T-helper 17 cell (primary cell): ENCODE measurements at places on chromosomes 12 and 14. TPM values are rescaled to one million over a fixed set of nuclear protein-coding genes. Genes with fewer than 3 reads are reported as not detected.

MIA2 gene
- 23.4 TPM for total RNA-seq

HELB gene
- total RNA-seq, result 72.1 TPM

SMCO3 gene
- not detected for total RNA-seq

KRT2 gene
- not detected for total RNA-seq

FAM90A1 gene
- 0.65 TPM for total RNA-seq

SOX5 gene
- total RNA-seq, result not detected

TAS2R30 gene
- 4.9 TPM for total RNA-seq

DNA sequence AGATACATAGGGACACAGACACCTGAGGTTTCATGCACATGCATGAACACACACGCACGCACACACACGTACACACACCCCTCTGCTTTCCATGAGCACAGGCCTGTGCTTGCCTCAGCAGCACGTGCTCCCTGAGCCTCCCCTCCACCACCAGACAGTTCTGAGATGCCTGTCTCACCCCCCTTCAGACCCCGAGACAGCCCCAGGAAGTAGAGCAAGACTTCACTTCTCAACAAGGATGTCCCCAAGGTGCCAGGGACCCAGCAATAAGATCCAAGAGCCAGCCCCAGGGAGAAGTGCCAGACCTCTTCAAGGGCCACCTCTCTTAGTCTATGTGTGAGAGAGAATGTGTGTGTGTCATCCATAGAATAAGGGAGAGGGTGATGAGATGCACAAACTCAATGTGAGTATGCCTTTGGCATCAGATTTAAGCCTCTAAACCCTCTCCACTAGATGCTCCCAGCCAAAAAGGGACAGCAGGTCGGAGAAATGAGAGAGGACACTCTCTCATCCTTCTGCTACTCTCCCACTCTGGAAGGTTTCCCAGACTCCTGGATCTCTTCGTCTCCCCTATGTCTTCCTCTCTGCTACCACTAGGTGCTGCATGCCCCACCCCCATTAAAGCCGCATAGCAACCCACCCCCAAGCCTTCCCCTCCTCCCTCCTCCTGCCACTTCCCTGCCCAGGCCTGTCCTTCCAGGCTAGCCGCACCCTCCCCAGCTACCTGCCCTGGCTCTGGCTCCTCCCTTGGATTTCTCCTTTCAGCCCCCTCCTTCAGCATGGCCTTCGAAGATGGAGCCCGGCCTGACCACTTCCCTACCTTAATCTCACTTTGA lies 7.7 kb downstream of the RARG start:
- DNase-seq, result no peak

DNA sequence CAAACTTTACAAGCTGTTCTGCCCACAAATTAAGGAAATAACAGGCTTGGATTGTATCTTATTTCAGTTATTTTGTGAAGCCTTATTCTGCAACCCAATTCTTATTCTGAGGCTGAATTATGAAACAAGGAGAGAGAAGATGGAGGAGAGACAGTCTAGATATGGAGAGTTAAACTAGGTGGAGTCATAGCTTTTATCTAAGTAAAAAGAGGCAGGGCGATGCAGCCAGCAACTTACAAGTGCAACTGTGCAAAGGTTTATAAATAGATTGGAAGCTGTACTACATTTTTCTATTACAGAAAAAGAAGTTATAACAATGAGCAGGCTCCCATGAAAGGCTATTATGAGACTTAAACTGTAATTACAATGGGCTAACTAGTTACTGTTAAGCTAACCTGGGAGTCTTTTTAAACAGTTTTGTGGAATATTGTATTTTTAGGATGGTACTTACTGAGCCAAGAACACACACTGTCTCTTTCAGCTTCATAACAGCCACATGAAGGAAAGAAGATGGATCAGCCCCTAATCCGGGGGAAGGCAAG lies 22.4 kb downstream of the NID2 start:
- no peak for DNase-seq

DNA sequence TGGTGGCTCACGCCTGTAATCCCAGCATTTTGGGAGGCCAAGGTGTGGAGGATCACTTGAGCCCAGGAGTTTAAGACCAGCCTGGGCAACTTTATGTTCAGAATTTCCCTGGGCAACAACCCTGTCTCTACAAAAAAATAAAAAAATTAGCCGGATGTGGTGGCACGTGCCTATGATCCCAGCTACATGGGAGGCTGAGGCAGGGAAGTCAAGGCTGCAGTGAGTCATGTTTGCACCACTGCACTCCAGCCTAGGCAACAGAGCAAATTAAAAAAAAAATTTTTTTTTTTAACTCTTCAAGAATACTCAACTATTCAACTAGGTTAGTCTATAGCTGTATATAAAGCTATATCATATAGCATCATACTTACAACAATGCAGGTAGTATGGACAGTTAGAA lies 113.0 kb downstream of the RALGAPA1 start:
- no peak for DNase-seq

GRCh38 chr12:26340649-26341048 lies 145.3 kb downstream of the SSPN start:
- DNase-seq, result no peak

- no peak for DNase-seq
Measured at GRCh38 chr12:110109837-110110535, 14.2 kb upstream of the IFT81 start.

DNA sequence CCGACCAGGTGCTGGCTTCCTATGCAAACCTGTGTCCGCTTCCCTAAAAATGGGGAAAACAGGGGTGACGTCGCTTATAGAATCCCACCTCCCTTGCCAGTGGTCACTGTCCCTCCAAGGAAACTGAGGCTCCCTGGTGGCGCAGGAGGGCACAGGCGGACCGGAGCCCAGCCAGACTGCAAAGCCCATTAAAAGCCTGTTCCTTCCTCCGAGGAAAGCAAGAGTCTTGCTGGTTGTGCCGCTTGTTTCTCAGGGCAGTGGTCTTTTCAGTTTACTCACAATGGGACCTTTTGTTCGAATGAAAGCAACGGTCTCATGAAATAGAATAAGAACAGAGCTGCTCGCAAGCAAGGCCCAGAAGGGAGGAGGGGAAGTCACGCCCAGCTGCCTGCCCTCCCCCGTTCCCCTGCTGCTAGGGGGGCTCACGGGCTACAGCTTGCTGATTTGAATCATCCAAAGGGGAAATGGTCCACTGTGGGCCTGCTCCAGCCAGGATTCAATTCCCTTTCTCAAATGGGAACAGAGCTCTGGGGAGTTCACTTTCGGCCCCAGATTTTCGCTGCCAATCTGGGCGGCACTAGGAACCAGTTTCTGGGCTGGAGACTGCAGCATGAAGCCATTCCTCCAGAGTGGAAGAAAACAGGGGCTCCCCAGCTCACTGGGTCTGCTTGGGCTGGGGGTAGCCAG lies 4.6 kb upstream of the SELPLG start:
- no peak for DNase-seq

- DNase-seq, result peak; percentile 79
Measured at GRCh38 chr14:106417224-106418049, 891.1 kb downstream of the TMEM121 start.

DNA sequence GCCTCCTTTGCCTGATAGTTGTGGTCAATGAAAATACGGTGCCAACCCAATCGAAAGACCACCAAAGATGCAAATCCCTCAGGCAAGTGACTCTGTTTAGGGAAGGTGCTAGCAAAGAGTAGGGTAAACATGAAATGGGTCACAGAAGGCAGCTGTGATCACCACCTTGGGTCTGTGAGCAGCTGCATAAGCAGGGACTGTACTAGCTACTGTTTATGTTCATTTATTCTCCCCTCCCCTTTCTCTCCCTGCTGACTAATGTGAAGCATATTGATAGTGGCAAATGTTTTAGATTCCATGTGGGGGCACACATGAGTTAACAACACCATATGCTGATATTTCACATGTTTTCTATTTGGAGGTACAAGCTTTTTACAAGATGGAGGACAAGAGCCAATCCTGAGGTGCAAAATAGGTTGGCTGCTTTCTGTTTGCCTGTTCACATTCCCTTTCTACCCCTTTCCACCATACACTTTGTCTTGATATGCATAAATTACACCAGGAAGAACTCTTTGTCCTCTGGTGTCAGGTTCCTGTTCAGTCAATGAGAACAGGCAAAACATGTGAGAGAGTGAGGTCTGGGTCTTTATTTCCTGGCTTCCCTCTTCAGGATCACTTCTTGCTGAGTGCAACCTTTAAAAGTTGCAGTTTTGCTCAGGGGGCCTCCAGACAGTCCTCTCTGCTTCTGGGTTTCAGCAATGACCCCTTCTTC lies 71.1 kb downstream of the AVPR1A start:
- no peak for DNase-seq

GRCh38 chr12:31003861-31004640 lies 69.6 kb upstream of the DDX11 start:
- DNase-seq, result no peak

DNA sequence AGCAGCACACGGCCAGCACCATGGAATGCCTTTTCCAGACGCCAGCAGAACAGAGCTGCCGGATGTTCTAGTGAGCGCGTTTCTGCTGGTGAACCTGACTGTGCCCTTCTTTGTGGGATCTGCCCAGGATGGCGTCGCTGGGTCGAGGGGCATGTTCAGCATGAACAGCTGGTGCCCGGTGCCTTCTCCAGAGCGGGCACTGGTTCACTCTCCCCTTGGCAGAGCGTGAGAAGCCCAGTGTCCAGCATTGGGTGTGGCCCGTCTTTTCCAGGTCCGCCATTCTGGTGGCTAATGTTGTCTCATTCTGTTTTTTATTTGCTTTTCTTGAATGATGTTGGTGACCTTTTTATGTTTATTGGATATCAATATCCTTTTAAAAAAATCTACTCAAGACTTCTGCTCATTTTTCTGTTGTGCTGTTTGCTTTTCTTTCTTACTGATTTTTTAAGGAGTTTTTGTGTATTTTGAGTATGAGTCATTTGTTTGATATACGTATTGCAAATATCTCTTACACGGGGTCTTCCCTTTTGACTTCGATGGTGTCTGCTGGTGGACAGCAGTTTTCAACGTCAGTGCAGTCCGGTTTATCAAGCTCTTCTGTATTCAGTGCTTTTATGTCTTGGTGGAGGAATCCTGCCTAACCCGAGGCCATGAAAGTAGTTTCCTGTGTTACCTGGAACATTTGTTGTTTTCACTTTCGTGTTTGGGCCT lies 74.3 kb downstream of the ADGRD1 start:
- DNase-seq, result no peak

DNA sequence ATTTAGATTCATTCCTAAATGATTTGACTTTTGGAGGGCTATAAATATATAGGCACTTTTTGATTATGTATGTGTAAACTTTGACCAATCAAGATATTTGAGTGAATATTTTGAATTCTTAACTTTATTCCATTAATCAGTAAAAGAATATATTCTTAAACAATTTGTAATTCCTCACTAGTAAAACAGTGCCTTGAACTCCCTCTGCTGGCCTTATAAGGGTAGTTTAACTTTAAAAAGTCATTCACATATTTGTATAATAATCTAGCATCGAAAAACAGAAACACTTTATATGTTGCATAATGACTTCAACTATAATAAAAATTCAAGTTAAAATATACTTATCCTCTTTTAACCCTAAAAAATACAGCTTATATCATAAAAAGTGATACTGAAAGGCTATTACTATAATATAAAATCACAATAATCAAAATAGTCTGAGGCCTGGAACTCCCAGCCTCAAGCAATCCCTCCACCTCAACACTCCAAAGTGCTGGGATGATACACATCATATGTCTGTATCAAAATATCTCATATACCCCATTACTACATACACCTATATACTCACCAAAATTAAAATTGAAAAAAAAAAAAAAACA lies 31.2 kb downstream of the CCDC59 start:
- no peak for DNase-seq

DNA sequence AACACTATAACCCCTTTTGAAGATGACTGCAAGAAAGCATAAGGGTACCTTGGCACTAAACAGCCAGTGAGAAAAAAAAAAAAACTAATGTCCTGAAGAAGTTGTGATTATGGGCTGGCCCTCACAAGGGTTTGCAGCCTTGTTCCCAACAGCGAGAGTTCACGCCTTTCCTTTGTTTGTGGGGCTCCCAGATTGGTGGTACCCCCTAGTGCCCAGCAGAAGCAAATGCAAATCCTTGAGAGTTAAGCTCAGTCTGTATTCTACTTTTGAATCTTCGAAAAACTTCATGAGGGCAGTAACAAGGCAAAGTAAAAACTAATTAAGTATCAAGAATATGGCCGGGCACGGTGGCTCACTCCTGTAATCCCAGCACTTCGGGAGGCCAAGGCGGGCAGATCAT lies 238.9 kb upstream of the LMO3 start:
- DNase-seq, result no peak

DNA sequence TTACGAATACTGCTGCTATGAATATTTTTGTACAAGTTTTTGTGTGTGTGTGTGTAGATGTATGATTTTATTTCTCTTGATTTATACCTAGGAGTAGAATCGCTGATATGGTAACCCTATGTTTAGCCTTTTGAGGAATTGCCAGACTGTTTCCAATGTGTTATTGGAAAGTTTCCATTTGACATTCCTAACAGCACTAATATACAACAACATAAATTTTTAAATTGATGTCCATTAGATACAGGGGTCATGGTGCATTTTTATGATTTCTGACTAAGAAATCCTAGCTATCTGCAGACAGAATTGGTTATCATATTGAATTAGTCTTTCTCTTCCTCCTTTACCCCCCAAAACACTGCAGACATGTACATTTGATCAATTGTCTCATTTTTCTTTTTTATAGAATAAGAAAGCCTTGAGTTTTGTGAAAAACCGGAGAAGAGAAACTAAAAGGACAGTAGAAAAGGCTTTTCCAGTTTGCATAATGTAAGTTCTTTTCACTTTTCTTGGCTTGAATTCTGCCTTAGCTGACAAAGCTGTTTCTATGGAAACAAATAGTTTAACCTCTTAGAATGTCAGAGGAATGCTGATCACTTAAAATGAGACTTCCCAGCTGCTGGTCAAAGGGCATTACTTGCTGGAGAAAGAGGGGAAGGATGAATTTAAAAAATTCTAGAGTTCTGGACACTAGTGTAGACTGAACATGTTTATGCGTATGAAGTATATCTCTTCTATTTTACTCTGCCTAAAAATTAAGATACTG lies 28.2 kb downstream of the PALS1 start:
- no peak for DNase-seq

- DNase-seq, result no peak
Measured at GRCh38 chr12:71954083-71954778, 15.6 kb downstream of the TPH2 start.

DNA sequence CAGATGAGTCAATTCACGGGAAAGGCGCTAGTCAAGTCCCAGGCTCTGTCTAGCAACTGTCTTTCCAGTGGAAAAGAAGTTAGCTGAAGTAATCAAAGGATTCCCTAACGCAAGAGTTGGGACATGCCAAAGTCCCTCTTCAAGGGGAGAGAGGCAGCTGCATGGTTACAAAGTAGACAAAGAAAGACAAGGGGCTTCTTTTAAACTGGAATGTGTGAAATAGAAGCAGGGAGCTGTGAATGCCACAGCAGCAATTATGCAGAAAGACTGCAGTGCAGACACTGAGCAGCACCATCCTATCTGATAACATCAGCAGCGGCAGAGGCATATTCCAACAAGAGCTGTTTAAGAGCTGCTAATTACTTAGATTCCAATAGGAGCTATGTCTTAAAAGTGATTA lies 12.5 kb upstream of the CIPC start:
- DNase-seq, result no peak
